ENCODE measurements at places on chromosomes 7 and 10.

DNA sequence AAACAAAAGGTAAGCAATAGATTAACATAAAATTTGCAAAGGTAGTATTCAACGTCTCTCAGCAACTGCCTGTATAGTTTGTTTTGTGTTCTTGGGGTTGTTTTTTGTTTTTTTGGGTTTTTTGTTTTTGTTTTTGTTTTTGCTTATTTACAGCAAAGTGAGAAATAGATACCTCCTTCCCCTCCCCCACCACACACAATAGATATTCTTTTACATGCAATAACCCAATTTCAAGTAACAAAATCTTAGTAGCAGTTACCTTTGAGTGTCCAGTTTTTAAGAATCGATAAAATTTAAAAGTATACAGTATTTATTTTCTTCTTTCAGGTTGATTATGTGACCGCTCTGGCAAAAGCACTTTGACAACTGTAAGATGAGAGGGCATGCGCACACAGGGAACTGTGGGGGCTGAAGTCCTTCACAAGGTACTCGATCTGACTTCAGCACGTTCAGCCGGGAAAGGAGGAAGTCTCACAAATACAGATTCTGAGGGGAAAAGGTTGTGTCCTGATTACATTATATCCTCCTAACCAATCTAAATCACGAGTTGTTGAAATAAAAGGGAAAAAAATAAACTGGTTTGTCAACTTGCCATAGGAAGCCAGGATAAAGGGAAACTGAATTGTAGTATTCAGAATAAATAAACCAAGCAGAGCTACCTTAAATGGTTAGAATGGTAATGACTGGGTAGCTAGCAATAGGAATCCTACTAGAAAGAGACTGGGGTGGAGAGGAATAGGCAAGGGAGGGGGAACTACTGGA, 47.8 kb downstream of the CPEB3 start:
- DNase-seq, result peak; percentile 74

- no peak for DNase-seq
These were observed 50.6 kb upstream of the FZD9 start for GRCh38 chr7:73382934-73383503.

DNA sequence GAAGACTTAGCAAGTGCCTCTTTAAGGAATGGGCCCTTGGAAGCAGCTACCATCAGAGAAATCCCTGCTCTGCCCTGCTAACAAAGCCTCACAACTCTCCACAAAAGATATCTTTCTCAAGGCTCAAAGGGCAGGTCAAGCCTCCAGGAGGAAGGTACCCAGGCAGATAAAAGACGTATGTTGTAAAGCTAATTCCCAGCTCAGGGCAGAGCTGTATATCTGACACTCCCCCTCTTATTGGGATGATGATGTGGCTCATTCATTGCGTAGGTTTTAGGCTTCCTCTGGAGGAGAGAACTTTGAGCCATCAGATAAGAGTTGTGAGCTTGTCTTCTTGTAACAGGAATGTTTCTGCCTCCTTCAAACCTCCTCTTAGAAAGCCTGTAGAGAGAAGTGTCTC, 145.4 kb downstream of the CALN1 start:
- DNase-seq, result no peak

- DNase-seq, result no peak
These were observed 83.3 kb upstream of the MKLN1 start for GRCh38 chr7:131244259-131244852.

- no peak for DNase-seq
These were observed 279.2 kb downstream of the THSD7A start for GRCh38 chr7:11552676-11553296.

Data from activated effector memory CD4-positive, alpha-beta T cell treated with anti-CD3 and anti-CD28 coated beads, Interleukin-2, amount 50 U/mL, for 16 hours (primary cell).